Mesangial cell (primary cell): ENCODE measurements at places on chromosomes 5 and 9. TPM values are rescaled to one million over a fixed set of nuclear protein-coding genes. Genes with fewer than 3 reads are reported as not detected.

Gene PCDHGA9
- 0.98 and 6.1 TPM in 2 replicates for total RNA-seq

Gene SPATA31C2
- total RNA-seq = under 0.01 TPM in 1 of 2 replicates, not detected in the other

Gene LPAR1
- 9.9 and 13.7 TPM in 2 replicates for total RNA-seq

Gene SUSD3
- 2.8 and 8.9 TPM in 2 replicates for total RNA-seq
